Activated naive CD4-positive, alpha-beta T cell treated with anti-CD3 and anti-CD28 coated beads, Interleukin-2, amount 10 ng/mL, durations not matched to agents 7 days and 5 days (primary cell): ENCODE measurements at places on chromosomes 16 and 17.

- DNase-seq: peak; percentile 19
Measured at GRCh38 chr17:81002409-81003361, 11.0 kb downstream of the CHMP6 start.

- peak; percentile 64 for DNase-seq
Measured at GRCh38 chr17:57604771-57605674, 140.1 kb downstream of the CCDC182 start.

GRCh38 chr17:79968116-79968515, 67.6 kb downstream of the TBC1D16 start:
- DNase-seq: no peak

GRCh38 chr16:8905168-8905762, 23.1 kb downstream of the LITAFD start:
- DNase-seq: peak; percentile 38

GRCh38 chr16:67993207-67994039, 5.9 kb downstream of the DPEP2 start:
- DNase-seq: peak; percentile 88

DNA sequence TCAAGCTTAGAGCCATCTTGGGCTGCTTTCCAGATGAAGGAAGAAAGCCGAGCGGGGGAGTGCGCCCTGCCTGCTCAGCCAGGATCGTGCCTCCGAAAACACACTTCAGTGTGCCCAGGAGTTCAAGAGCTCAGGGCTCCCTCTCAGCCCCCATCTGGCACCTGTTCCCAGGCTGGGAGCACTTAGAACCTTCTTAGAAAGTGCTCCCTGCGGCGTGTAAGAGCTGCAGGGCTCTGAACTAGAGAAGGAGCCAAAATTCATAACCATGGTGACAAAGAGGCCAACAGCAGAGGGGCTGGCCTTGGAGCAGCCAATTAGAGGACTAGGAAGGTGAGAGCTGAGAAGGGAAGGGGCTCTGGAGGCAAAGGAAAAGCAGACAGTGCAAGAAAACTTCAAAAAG, 59.0 kb upstream of the TNRC6C start:
- no peak for DNase-seq

DNA sequence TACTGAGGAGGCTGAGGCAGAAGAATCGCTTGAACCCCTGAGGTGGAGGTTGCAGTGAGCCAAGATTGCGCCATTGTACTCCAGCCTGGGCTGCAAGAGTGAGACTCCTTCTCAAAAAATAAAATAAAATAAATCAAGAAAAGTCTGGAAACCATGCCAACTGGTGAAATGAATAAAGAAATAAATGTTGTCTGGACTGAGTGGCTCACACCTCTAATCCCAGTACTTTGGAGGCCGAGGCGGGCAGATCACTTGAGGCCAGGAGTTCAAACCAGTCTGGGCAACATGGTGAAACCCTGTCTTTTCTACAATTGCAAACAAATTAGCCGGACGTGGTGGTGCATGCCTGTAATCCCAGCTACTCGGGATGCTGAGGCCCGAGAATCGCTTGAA, 744 bp upstream of the LRRC37A3 start:
- no peak for DNase-seq

DNA sequence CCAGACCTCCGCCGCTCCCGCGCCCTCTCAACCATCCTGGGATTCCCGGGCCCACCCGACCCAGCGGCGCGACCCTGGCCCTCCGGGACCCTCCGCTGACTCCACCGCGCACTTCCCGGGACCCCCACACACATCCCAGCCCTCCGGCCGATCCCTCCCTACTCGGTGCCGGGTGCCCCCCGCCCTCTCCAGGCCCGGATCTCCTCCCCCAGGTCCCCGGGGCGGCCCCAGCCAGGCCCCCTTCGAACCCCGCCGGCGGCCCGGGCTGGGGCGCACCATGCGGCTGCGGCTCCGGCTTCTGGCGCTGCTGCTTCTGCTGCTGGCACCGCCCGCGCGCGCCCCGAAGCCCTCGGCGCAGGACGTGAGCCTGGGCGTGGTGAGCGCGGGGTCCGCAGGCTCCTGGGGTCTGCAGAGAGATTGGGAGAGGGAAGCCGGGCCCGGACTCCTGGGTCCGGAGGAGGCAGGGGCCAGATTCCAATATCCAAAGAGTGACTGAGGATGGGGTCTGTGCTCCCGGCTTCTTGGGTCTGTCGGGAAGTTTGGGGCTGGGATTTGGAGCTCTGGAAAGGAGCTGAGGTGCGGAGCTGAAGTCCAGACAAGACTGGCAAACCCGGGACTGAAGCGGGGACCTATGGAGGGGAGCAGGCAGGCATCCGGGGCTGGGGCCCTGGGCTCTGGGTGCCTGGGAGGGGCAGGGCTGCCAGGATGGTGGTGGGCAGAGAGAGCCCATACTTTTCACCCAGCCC, 453 bp downstream of the MMP25 start:
- DNase-seq: peak; percentile 53

GRCh38 chr16:72875291-72876031, 172.5 kb downstream of the ZFHX3 start:
- DNase-seq: no peak

DNA sequence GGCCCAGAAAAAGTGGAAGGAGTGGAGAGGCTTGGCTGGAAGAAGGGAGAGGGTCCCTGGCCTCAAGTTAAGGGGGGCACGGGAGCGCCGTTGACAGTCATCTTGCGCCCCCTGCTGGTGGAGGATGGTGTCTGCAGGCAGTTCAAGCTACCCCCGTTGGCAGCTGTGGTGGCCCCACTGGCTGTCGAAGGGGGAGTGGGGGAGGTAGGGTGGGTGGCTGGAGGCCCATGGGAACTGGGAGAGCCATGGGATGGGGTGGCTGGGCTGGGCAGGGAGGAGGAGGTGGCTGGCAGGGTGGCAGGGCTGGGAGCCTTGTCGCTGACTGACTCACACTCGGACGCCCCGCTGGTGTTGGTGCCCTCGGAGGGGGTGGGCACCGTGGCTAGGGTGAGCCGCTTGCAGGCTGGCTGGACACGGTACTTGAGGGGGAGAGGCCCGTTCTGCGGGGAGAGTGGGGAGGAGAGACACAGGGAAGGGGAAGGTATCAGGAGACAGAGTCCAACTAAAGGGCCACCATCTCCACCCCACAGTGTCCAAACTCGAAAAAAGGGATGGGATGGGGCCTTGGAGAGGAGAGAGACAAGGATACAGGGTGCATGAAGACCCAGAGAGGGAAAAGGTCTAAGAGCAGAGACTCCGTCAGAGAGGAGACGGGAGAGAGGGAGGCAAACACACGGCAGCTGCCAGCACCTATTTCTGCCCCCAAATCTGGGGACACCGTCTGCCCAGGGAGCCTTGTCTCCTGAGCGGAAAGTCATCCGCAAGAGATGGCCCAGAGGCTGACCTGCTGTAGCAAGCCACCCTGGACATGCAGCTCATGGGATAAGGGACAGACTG, 5.2 kb downstream of the CISD3 start:
- peak; percentile 82 for DNase-seq

DNA sequence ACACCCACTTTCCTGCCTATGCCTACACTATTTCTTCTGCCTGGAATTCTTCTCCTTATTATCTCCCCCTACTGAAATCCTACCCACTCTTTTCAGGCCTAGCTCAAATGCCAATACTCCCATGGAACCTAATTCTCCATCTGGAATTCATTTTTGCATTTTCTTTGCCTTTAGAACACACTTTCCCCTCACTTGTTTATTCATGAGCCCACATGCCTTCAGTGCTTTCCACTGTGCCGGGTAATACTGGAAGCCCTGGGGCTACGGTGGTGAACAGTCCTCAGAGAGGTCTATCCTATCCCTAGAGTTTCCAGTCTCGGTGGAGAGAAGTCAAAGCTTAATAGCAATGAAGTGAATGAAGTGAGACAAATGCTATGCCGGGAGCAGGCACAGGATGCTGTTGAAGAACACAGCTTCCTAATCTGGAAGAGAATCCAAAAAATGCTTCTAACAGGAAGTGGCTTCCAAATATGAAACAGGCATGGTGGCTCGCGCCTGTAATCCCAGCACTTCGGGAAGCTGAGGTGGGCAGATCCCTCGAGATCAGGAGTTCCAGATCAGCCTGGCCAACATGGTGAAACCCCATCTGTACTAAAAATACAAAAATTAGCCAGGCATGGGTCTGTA, 322.4 kb downstream of the GRIN2A start:
- DNase-seq: no peak

DNA sequence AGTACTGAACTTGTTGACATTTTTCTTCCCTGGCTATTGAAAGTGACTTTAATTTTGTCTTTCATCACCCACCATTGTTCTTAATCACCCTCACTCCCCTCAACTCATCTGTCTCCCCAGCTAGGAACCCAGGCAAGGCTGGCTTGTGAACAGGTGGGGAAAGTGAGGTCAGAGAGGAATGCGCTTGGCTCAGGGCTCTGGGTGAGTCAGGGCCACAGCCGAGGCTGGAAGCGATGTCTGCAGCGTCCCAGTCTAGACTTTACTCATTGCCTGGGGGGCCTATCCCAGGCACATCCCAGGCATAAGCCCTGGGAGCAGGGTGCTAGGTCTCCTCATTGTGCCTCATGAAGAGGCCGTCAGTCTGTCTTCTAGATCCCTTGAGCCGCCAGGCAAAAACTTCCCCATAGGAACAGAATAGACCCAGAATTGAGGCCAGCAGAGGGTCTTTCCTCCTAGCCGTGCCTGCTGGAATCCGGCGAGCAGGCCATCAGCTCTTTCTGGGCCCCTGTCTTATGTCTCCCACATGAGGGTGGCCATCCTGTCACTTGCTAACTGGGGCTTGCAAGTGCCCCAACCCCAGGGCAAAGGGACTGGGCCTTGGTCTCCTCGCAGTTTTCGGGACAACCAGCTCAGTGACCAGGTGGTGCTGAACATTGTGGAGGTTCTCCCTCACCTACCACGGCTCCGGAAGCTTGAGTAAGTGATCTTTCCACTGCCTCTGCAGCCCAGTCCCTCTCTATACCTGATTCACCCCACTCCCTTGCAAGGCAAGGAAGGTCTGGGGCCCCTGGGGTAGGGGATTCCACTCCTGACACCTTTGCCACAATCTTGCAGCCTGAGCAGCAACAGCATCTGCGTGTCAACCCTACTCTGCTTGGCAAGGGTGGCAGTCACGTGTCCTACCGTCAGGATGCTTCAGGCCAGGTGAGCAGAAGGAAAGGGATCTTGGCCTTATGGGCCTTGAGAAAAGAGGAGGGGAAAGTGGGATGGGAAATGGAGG, 40.1 kb downstream of the NLRC5 start:
- no peak for DNase-seq

- peak; percentile 79 for DNase-seq
Measured at GRCh38 chr17:17729620-17730249, 48.5 kb downstream of the RAI1 start.

DNA sequence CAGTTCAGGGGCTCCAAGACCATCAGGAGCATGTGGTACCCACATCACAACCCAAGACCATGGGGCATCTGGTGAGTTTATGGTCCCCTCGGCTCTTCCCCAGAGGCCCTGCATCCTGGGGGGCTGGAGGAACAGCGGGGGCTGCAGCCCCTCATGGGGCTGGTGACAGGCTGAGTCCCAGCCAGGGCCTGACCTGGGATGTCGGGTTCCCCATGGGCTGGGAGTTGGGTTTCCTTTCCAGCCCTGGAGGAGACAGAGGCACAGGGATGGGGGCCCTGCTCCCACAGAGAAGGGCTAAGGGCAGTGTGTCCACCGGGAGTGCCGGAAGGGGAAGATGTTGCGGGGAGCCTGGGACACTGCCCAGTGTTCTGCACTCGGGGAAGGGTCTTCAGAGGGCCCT, 82.4 kb downstream of the GOSR1 start:
- DNase-seq: no peak

- no peak for DNase-seq
Measured at GRCh38 chr17:9140550-9141424, 119.5 kb downstream of the NTN1 start.

GRCh38 chr17:13750816-13751793, 149.4 kb upstream of the HS3ST3A1 start:
- DNase-seq: no peak

DNA sequence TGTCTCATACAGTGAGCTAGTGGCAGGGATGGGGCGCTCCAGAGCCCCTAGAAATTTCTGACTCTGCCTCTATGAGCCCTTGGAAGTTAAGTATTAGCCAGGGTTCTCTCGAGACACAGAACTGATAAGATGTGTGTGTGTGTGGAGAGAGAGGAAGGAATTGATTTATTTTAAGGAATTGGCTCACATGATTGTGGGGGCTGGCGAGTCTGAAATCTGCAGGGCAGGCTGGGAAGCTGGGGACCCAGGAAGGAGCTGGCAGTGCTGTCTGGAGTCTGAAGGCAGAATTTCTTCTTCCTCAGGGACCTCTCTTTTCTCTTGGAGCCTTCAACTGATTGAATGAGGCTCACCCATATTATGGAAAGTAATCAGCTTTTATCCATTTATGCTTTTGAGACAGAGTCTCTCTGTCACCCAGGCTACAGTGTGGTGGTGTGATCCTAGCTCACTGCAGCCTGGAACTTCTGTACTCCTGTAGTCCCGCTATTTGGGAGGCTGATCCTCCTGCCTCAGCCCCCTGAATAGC, 16.8 kb downstream of the LRRC75A start:
- no peak for DNase-seq

- no peak for DNase-seq
Measured at GRCh38 chr16:88524973-88525662, 45.1 kb upstream of the ZC3H18 start.

DNA sequence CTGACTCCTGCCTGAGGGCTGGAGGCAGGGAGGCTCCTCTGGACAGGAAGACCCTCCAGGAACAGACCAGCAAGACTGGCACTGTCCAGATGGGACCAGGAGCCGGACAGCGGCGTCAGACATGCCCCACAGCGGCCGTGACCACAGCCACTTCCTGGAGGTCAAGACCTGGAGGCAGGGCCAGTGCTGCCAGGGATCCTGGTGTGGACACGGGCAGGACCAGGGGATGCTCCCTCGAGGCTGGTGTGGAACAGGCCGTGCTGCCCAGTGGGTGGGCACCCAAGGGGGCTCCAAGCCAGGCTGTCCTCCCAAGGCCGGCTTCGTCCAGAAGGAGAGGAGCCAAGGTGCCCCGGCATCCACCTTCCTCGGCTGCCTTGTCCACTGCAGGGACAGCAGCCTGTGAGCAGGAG, 4.5 kb upstream of the CCDC57 start:
- DNase-seq: no peak

- DNase-seq: no peak
Measured at GRCh38 chr17:19332371-19333131, 30.0 kb downstream of the B9D1 start.

DNA sequence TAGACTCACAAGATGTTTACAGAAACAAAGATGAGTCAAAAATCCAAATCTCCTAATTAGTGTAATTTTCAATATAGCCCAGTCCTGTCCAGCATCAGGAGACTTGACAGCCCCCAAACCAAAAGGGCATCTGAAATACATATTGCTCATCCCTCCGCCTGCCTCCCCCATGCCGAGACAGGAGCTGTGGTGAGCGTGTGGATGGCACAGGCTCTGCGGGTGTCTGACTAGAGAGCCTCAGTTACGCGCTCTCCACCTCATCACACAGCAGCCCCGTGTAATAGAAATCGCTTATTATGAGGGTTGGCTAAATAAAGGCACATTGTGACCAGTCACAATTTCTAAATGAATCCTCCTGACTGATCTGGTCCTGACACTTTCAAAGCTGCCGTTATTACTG, 43.1 kb upstream of the CBLN1 start:
- no peak for DNase-seq

GRCh38 chr17:19023209-19023999, 18.8 kb upstream of the FAM83G start:
- DNase-seq: no peak
